ENCODE measurements at places on chromosomes 6 and 20. TPM values are rescaled to one million over a fixed set of nuclear protein-coding genes. Genes with fewer than 3 reads are reported as not detected.

C20orf202 gene
- 0.12 TPM for total RNA-seq

SYS1 gene
- 18.5 TPM for total RNA-seq

IL20RA gene
- total RNA-seq: 0.50 TPM

PRR18 gene
- total RNA-seq: not detected

ERMARD gene
- total RNA-seq: 28.6 TPM

THBS2 gene
- 425 TPM for total RNA-seq

XKR7 gene
- not detected for total RNA-seq

SMOC2 gene
- total RNA-seq: not detected

GLP1R gene
- total RNA-seq: not detected

ZBTB9 gene
- 5.7 TPM for total RNA-seq

SLC29A1 gene
- total RNA-seq: 11.4 TPM

ZC2HC1B gene
- total RNA-seq: not detected

APCDD1L gene
- 11.0 TPM for total RNA-seq

OXT gene
- total RNA-seq: not detected

BMP7 gene
- total RNA-seq: not detected

POPDC3 gene
- total RNA-seq: 23.6 TPM

SYTL3 gene
- total RNA-seq: 2.8 TPM

DCBLD1 gene
- total RNA-seq: 81.0 TPM

TFAP2A gene
- total RNA-seq: not detected

PMEPA1 gene
- total RNA-seq: under 0.01 TPM

PLCB4 gene
- total RNA-seq: 2.1 TPM

SLC32A1 gene
- not detected for total RNA-seq

HTR1E gene
- under 0.01 TPM for total RNA-seq

GMNN gene
- total RNA-seq: 18.1 TPM

IL17F gene
- not detected for total RNA-seq

LRRC73 gene
- 0.62 TPM for total RNA-seq

ZNF337 gene
- total RNA-seq: 14.4 TPM

ADAT2 gene
- total RNA-seq: 6.1 TPM

CCDC28A gene
- 17.9 TPM for total RNA-seq

BNIP5 gene
- total RNA-seq: not detected

TSHZ2 gene
- total RNA-seq: 1.5 TPM

FAM217A gene
- total RNA-seq: not detected

AKAP7 gene
- total RNA-seq: 5.6 TPM

ADGRF5 gene
- total RNA-seq: under 0.01 TPM

ARMC12 gene
- total RNA-seq: 0.22 TPM

SLC9A8 gene
- total RNA-seq: 6.9 TPM

INSM1 gene
- not detected for total RNA-seq

C6orf52 gene
- 1.5 TPM for total RNA-seq

All from uterine smooth muscle cell (primary cell).